Activated CD8-positive, alpha-beta memory T cell treated with anti-CD3 and anti-CD28 coated beads, Interleukin-2, amount 10 ng/mL, durations not matched to agents 7 days and 5 days (primary cell): ENCODE measurements at places on chromosomes 6 and 20. TPM values are rescaled to one million over a fixed set of nuclear protein-coding genes. Genes with fewer than 3 reads are reported as not detected.

DNA sequence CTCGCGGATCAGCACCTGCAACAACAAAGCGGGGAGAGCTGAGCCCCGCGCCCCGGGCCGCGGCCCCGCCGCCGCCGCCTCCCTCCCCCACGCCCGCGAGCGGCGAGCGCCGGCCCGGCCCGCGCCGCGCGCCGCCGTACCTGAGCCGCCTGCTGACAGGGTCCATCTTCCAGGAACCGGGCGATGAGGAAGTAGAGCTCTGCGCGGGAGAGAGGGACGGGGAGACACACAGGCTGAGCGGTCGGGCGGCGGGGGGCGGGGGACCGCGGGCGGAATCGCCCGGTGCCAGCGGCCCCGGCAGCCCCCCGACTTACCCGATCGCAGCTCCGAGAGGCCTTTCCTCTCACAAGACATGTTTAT is 359 bp downstream of the PHIP start:
- DNase-seq: peak; percentile 70
- H3K4me1 ChIP-seq: peaks cover 41% of the 10 kb centered on the region
- peak overlapping the region; percentile 90 for H3K4me3 ChIP-seq
- peaks cover 24% of the 10 kb centered on the region for H3K36me3 ChIP-seq
- H3K27me3 ChIP-seq: peaks cover 14% of the 10 kb centered on the region

DNA sequence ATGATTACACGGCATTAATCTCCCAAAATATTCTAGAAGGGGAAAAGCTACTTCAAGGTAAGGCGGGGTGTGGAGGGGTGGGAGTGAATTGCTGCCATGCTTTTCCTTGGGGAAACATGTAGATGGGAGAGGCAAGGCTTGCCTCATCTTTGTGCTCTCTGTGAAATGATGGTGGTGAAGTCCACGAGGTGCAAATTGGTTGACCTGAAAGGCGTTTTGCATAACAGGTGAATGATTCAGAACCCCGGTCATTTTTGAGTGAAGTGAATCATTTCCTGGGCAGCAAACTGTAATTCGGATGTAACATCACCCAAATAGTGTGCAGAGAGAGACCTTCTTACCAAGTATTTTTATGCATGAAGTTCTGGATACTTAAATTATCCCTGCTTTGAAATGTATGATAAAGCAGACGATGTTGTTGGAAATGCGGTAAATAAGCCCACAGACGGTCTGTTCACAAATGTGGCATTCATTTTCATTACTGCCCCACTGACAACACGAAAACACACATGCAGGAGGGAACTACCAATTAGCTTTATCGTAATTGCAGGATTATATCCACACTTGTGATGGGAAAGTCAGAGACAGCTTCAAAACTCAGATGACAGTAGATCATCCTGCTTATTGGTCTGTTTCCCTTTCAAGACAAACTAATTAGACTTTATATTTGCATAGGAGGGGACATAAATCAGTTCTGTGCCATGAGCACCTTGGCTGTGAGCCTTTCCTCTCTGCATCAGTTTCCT is 3.0 kb downstream of the CDH4 start:
- no peak overlapping the region for H3K27ac ChIP-seq
- DNase-seq: no peak
- H3K27me3 ChIP-seq: peaks cover 41% of the 10 kb centered on the region

The DCDC2 gene
- total RNA-seq: not detected

- H3K36me3 ChIP-seq: no peaks in the 10 kb centered on the region
- H3K4me1 ChIP-seq: no peaks in the 10 kb centered on the region
- H3K4me3 ChIP-seq: no peak overlapping the region
Measured at GRCh38 chr6:125477156-125477555, 175.4 kb upstream of the HDDC2 start.

GRCh38 chr6:11160199-11160598 is 48.7 kb upstream of the ERVFRD-1 start:
- H3K36me3 ChIP-seq: peaks cover 11% of the 10 kb centered on the region
- H3K27me3 ChIP-seq: peaks cover 6% of the 10 kb centered on the region
- H3K4me1 ChIP-seq: peaks cover 21% of the 10 kb centered on the region
- H3K27ac ChIP-seq: no peak overlapping the region

The CLDN20 gene
- total RNA-seq: not detected

DNA sequence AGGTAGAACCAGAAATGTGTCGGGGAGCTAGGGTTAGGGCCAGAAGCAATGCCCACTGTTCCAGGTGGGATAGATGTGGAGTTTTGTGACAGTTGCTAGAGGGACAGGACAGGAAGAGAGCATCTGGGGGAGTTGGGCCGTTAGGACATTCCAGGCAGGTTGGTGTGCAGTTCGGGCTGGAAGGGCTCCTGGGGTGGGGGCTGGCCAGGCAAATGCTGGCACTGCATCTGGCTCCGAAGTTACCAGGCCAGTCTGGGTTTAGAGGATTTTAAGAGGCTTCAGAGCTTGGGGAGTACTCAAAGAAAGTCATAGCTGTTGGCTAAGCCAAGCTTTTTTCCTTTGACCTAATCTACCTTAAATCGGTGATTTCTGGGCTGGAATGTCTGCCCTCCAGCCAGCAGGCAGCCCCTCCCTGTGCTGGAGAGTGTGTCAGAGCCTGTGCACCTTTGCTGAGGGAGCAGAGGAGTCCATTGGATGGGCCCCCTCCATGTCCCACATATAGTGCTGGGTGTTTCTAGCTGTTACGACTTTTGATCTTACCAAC is 20.8 kb downstream of the PLCG1 start:
- peak overlapping the region; percentile 76 for H3K4me3 ChIP-seq
- H3K4me1 ChIP-seq: peaks cover 86% of the 10 kb centered on the region
- peak overlapping the region; percentile 99 for H3K27ac ChIP-seq
- H3K27me3 ChIP-seq: no peaks in the 10 kb centered on the region
- DNase-seq: no peak
- peaks cover 50% of the 10 kb centered on the region for H3K36me3 ChIP-seq

GRCh38 chr6:24009319-24009718 is 116.7 kb upstream of the NRSN1 start:
- H3K27me3 ChIP-seq: no peaks in the 10 kb centered on the region
- H3K36me3 ChIP-seq: no peaks in the 10 kb centered on the region
- no peaks in the 10 kb centered on the region for H3K4me1 ChIP-seq
- no peak overlapping the region for H3K27ac ChIP-seq

- DNase-seq: no peak
- no peaks in the 10 kb centered on the region for H3K4me1 ChIP-seq
- H3K4me3 ChIP-seq: no peak overlapping the region
- no peaks in the 10 kb centered on the region for H3K27me3 ChIP-seq
Measured at GRCh38 chr6:117947234-117947633, 40.2 kb downstream of the SLC35F1 start.

- no peaks in the 10 kb centered on the region for H3K36me3 ChIP-seq
- peaks cover 30% of the 10 kb centered on the region for H3K27me3 ChIP-seq
- no peak overlapping the region for H3K27ac ChIP-seq
- no peak overlapping the region for H3K4me3 ChIP-seq
Measured at GRCh38 chr20:17794400-17794799, 94.6 kb downstream of the BANF2 start.

- no peaks in the 10 kb centered on the region for H3K4me1 ChIP-seq
- no peak overlapping the region for H3K4me3 ChIP-seq
- H3K36me3 ChIP-seq: no peaks in the 10 kb centered on the region
- H3K27me3 ChIP-seq: no peaks in the 10 kb centered on the region
Measured at GRCh38 chr6:133542056-133542821, 301.1 kb downstream of the EYA4 start.

DNA sequence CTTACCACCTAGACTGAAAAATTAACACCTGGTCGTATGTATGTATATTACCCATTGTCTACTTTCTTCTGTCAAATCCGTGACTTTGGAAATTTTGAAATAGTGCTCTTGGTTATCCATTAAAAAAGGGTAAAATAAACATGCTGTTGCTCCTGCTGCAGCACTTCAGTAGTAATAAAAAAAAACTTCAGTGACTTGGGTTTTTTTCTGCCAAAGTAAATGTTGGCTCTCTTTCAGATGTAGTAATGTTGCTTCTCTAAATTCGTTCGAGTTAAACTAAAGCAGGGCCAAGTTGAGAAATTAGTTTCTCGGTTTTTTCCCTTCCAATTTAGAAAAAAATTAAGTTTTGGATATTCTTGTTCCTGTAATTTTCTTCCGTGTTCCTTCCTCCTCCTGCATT is 34.2 kb downstream of the JARID2 start:
- peaks cover 46% of the 10 kb centered on the region for H3K4me1 ChIP-seq
- peaks cover 7% of the 10 kb centered on the region for H3K36me3 ChIP-seq
- peak overlapping the region; percentile 24 for H3K27ac ChIP-seq
- H3K27me3 ChIP-seq: no peaks in the 10 kb centered on the region

The MEP1A gene
- total RNA-seq: not detected

The RAET1E gene
- not detected for total RNA-seq

The MACROD2 gene
- total RNA-seq: not detected

The F13A1 gene
- total RNA-seq: not detected

DNA sequence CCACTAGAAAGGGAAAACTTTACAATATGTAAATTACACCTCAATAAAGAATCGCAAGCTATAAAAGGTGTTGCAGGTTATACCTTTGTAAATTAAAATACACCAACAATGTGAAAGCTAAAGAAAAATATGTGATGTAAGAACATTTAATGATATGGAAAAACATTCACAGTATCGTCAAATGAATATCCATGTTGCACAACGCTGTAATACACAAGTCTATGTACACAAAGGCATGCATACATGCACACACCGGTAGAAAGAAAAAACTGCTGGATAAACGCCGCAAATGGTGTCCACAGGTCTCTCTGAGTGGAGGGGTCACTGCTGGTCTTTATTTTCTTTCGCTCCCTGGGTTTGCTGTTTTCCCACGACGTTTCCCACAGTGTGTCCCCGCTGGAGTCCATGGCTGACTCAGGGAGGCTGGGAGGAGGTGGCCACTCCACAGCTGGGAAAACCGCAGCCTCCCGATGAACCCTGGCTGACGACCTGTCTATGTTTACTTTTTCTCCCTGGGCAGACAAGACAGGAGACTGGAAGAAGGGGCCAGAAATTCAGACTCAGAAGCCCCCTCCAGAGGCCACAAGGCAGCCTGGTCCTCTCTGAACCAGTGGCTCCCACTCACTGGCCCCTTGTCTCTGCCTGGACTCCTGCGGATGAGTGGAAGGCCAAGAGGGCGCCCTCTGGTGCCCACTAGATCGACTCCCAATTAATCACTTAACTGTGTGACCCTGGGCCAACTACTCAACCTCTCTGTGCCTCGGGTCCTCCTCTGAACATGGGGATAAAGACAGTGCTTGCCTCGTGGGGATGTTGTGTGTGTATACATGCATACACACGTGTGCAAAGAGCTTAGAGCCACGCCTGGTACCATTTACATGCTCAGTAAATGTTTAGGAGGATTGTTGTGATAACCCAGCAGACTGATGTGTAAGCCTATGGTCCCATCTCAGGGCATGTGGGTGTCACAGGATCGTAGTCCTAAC is 12.8 kb upstream of the BPI start:
- H3K27ac ChIP-seq: no peak overlapping the region
- peaks cover 28% of the 10 kb centered on the region for H3K27me3 ChIP-seq
- DNase-seq: no peak
- no peaks in the 10 kb centered on the region for H3K36me3 ChIP-seq

The SLC17A1 gene
- total RNA-seq: not detected

The CST9 gene
- total RNA-seq: not detected

- H3K36me3 ChIP-seq: no peaks in the 10 kb centered on the region
- no peak overlapping the region for H3K4me3 ChIP-seq
- peaks cover 19% of the 10 kb centered on the region for H3K4me1 ChIP-seq
- peak; percentile 34 for DNase-seq
- H3K27me3 ChIP-seq: no peaks in the 10 kb centered on the region
Measured at GRCh38 chr20:824490-824889, 9.0 kb upstream of the FAM110A start.

- H3K36me3 ChIP-seq: no peaks in the 10 kb centered on the region
- DNase-seq: no peak
- no peak overlapping the region for H3K4me3 ChIP-seq
- H3K4me1 ChIP-seq: peaks cover 3% of the 10 kb centered on the region
- no peak overlapping the region for H3K27ac ChIP-seq
Measured at GRCh38 chr6:83431545-83432155, 799 bp upstream of the ME1 start.

GRCh38 chr6:3635482-3635881 is 116.0 kb downstream of the PXDC1 start:
- H3K36me3 ChIP-seq: no peaks in the 10 kb centered on the region
- peaks cover 15% of the 10 kb centered on the region for H3K27me3 ChIP-seq
- no peak overlapping the region for H3K4me3 ChIP-seq
- H3K4me1 ChIP-seq: no peaks in the 10 kb centered on the region
- no peak overlapping the region for H3K27ac ChIP-seq
- no peak for DNase-seq

DNA sequence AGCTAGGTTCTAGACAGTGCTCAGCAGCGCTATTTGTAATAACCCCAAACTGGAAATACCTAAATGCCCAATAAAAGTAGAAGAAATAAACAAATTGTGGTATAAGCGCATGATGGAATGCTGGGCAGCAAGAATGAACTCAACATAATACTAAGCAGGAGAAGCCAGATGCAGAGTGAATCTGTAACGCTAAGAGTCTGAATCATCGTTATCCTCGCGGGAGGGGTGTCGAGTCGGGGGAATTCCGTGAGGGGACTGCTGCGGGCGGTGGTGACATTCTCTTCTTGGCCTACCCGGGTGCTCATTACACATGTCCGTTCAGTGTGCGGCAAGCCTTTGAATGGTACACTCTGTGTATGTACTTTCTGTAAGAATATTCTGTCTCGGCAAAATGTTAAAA is 83.7 kb downstream of the SULF2 start:
- H3K27me3 ChIP-seq: peaks cover 2% of the 10 kb centered on the region
- no peak overlapping the region for H3K4me3 ChIP-seq
- H3K36me3 ChIP-seq: no peaks in the 10 kb centered on the region
- no peak for DNase-seq
- H3K4me1 ChIP-seq: no peaks in the 10 kb centered on the region
- H3K27ac ChIP-seq: no peak overlapping the region

DNA sequence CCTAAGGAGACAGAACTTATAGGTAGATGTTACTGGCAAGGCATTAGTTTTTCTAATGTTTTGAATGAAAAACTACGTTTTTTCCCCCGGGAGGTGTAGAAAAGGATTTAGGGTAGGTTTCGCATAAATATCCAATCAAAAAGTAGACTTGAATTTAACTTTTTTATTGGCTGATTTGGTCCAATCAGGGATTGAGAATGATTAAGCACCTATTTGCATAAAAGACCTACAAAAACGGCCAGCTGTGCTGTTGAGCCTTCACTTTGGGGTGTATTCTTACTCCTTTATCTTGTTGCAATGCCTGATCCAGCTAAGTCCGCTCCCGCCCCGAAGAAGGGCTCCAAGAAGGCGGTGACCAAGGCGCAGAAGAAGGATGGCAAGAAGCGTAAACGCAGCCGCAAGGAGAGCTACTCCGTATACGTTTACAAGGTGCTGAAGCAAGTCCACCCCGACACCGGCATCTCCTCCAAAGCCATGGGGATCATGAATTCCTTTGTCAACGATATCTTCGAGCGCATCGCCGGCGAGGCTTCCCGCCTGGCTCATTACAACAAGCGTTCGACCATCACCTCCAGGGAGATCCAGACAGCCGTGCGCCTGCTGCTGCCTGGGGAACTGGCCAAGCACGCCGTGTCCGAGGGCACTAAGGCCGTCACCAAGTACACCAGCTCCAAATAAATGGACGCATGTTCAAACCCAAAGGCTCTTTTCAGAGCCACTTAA is 113.5 kb upstream of the BTN3A2 start:
- peak overlapping the region; percentile 95 for H3K4me3 ChIP-seq
- peaks cover 27% of the 10 kb centered on the region for H3K4me1 ChIP-seq
- peak; percentile 92 for DNase-seq
- H3K27me3 ChIP-seq: no peaks in the 10 kb centered on the region
